ENCODE measurements at places on chromosomes 2 and 18. TPM values are rescaled to one million over a fixed set of nuclear protein-coding genes. Genes with fewer than 3 reads are reported as not detected.

Gene BCL11A
- total RNA-seq = 38.4 TPM

Gene IL36G
- total RNA-seq = not detected

Gene TRIM43
- not detected for total RNA-seq

Gene ARHGAP25
- 9.0 TPM for total RNA-seq

Gene RFX8
- not detected for total RNA-seq
